ENCODE measurements at places on chromosomes 2 and 18. TPM values are rescaled to one million over a fixed set of nuclear protein-coding genes. Genes with fewer than 3 reads are reported as not detected.

Gene ST8SIA5
- 2.1 TPM for total RNA-seq

Gene IL1R2
- total RNA-seq = 0.52 TPM

Gene SPDYA
- 1.0 TPM for total RNA-seq

Gene NT5DC4
- not detected for total RNA-seq

Gene IL36B
- total RNA-seq = not detected

Gene ANKRD62
- not detected for total RNA-seq

Gene AKAIN1
- not detected for total RNA-seq

Gene NDUFAF7
- 6.3 TPM for total RNA-seq

Gene HOXD8
- total RNA-seq = 18.8 TPM

Gene CFC1
- not detected for total RNA-seq
